ENCODE measurements at places on chromosomes 16 and 17.

- DNase-seq: peak; percentile 88
Measured at GRCh38 chr17:81125573-81126081, 39.7 kb upstream of the PVALEF start.

GRCh38 chr17:12974005-12974531, 43.8 kb downstream of the ELAC2 start:
- DNase-seq: no peak

DNA sequence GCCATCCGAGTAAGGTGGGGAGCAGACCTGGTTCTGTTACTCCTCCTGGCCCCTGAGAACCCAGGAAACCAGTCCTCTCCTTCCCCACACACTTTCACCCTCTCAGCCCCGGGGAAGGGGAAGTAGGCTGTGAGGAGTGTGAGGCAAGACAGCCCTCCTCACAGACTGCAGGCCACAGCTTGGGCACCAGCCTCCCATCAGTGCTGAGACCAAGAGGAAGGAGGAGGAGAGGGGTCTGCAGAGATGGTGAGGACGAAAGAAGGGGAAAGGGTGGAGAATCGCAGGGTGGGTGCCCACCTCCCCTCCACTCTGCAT, 7.0 kb downstream of the G6PC3 start:
- no peak for DNase-seq

GRCh38 chr16:3999479-4000325, 116.5 kb downstream of the ADCY9 start:
- peak; percentile 86 for DNase-seq

GRCh38 chr17:2713881-2714280, 2.3 kb upstream of the CLUH start:
- no peak for DNase-seq

GRCh38 chr17:11565591-11565990, 32.7 kb upstream of the DNAH9 start:
- DNase-seq: no peak

GRCh38 chr16:88421301-88421700, 31.8 kb upstream of the ZFPM1 start:
- DNase-seq: no peak

- no peak for DNase-seq
Measured at GRCh38 chr16:10812312-10813098, 6.1 kb downstream of the TVP23A start.

GRCh38 chr16:71467810-71468209, 5.8 kb upstream of the ZNF23 start:
- DNase-seq: peak; percentile 10

DNA sequence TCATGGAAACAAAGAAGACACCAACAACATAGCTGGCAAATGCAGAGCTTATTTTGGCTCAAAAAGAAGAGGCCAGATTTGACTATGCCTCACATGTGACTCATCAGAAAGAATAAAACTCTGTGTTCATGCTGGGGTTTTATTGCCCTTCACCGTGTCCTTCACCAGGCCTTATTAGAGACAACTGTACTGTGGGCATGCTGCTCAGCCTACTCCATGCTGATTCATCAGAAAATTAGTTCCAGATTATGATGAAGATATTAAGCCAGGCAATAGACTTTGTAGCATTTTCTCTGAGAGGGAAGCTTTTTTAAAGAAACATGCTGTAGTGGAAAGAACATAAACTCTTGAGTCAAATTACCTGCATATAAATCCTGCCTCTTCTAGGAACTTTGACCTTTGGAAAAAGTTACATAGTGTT, 89.8 kb downstream of the CYB561 start:
- DNase-seq: peak; percentile 15

GRCh38 chr16:11651796-11652195, 16.5 kb upstream of the SNN start:
- no peak for DNase-seq

- no peak for DNase-seq
Measured at GRCh38 chr17:82489117-82489516, 30.4 kb upstream of the FOXK2 start.

GRCh38 chr17:1640329-1641064, 5.0 kb downstream of the SCARF1 start:
- no peak for DNase-seq

- DNase-seq: no peak
Measured at GRCh38 chr17:37458805-37459204, 30.9 kb upstream of the DUSP14 start.

GRCh38 chr17:16987830-16988601, 16.1 kb upstream of the TNFRSF13B start:
- DNase-seq: peak; percentile 78

DNA sequence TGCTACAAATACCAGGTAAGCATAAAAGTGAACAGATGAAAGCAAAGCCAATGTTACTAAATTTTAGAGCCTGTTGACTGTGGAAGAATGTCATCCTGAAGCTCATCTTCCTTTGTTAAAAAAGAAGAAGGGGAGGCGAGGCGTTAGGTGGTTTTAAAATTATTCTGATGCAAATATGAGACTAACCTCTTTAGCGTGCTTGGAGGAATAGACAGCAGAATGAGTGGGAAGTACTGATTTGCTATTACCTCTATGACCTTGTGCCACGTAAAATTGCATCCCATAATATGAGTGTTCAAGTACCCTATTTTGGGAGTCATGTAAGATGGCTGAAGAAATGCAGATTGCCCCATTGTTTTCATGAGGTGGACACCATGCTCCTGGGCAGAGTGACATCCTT, 95.7 kb downstream of the ELAC2 start:
- DNase-seq: no peak

- no peak for DNase-seq
Measured at GRCh38 chr16:51408357-51408756, 257.3 kb upstream of the SALL1 start.

DNA sequence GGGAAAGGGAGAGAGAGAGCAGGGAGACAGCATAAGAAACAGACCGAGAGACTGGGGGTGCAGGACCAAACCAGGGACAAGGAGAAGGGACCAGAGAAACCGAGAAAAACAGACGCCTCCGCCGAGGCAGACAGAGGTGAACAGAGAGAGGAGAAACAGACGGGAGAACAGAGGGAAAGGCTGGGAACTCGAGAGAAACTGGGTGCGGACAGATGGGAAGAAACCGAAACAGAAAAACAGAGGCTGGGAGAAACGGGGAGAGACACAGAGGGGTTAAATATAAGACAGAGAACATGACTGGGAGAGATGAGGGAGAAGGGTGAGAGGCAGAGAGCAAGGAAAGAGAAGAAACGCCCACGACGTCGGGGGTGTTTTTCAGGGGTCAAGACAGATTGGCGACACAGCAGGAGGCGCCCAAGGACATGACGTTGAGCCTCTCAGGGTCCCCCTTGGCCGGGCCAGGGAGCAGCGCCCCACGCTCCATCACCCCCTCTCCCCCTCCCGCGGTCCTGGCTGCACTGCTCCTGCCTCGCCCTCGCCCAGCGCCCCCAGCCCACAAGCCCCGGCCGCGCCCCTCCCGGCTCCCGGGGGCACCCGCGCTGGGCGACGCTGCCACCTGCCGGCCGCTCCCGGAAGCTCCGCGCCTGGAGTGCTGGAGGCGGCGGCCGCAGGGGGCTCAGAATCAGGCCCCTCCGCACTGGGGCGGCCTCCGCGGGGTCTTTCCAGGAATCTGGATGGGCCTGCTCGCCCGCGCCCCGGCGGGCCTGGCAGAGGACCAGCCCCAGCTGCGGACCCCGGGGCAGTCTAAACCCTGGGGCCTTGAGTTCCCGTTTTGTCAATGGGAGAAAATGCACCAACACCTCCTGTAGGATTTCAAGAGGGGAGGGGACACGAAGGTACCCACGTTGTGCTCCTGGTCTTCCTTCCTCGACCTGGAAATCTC, 1.3 kb upstream of the TMEM92 start:
- DNase-seq: no peak

GRCh38 chr16:75552951-75553350, 3.1 kb downstream of the TMEM231 start:
- no peak for DNase-seq

DNA sequence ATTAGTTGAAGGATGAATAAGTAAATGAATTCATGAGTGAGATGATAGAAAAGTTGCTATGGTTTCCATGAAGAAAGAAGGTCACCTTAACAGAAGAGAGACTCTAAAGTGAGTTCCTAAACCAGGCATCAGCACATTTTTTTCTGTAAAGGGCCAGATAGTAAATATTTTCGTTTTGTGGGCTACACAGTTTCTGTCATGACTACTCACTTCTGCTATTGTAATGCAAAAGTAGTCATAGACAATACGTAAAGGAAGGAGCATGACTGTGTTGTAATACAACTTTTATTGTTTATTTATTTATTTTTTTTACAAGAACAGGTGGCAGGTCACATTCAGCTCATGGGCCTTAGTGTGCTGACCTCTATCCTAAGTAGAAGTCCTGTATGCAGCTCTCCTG, 426.1 kb upstream of the DYNLRB2 start:
- DNase-seq: no peak

DNA sequence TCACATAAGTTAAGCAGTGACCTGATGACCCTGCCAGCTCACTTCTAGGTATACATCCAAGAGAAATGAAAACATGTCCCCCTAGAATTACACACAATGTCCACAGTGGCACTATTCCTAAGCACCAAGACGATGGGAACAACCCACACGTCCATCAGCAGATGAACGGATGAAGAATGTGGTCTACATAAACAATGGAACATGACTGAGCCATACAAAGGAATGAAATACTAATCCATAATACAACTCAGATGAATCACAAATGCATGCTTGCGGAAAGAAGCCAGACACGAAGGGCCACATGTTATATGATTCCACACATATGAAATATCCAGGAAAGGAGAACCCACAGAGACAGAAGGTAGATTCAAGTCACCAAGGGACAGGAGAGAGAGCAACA, 17.4 kb downstream of the USP22 start:
- DNase-seq: no peak
